ENCODE measurements at places on chromosomes 11 and 22.

- ATAC-seq, result no peak
These were observed 50.5 kb upstream of the LRRC55 start for GRCh38 chr11:57131080-57131790.

GRCh38 chr22:50447576-50448551 lies 27.0 kb downstream of the SBF1 start:
- no peak for ATAC-seq

- no peak for ATAC-seq
These were observed 12.2 kb downstream of the OR8D1 start for GRCh38 chr11:124301548-124301947.

GRCh38 chr22:28254396-28254795 lies 335.3 kb upstream of the PITPNB start:
- ATAC-seq, result no peak

DNA sequence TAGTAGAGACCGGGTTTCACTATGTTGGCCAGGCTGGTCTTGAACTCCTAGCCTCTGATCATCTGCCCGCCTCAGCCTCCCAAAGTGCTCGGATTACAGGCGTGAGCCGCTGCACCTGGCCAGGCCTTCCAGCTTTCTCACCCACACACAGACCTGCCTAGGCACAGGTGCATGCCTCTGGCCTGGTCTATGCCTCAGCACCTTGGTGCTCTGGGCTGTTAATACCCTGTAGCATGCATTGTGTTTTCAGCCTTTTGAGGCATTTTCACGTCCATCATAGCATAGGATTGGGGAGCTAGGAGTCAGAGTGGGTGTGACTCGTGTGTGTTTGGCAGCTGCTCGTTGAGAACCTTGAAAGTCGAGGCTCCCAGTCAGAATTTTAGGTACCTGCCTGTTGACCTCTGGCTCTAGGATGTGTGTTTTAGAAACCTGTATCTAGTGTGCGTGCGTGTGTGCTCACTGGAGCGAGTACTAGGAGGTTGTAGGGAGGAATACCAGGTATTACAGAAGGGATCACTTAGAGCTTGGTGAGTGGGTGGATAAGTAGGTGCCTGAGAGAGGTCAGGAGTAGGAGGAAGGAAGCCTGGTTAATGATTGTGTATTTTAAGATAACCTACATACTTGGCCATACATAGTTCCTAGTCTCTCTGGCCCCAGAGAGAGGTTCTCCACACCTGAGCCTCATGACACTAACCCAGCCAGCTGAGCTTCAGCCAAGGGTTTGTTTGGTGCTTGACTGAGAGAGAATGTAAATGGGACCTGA lies 20.0 kb downstream of the CRKL start:
- ATAC-seq, result no peak

GRCh38 chr11:32883421-32883820 lies 9.2 kb upstream of the QSER1 start:
- no peak for ATAC-seq

DNA sequence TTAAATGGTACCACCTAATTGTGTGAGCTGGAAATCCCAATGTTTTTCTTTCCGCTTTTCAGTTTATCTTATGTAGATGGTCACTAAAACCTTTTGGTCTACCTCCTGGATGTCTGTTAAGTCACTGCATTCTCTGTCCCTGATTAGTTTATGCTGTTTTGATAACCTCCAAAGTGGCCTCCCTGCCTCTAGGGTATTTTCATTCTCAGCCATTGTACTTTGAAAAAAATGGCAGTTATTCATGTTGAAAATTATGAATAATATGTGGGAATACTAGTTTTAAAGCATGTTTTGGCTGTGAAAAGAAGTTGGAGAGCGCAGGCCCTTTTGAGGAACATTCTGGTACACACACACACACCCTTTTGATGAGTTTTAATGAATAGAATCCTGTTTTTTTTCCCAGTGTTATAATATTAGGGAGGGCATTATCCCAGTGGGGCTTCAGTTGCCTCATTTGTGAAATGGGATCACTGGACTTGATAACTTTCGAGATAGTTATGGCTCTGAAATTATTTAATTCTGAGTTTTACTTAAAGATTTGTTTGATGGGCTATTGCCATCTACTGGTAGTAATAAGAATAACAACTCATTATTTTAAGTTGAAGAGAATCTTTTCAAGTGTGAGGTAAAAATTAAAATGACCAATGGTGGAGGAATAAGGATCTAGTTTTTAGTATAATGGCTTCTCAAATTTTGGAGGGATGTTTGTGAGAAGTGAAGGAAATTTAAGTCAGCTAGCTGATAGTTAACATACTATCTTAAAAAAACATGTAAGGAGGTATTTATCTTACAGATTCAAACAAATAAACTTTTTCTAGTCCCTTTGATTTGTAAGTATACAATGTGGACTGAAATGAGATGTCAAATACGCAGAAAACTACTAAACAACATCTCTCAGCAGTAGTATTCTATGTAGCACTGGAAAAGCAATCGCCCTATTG lies 3.9 kb downstream of the FDX1 start:
- ATAC-seq, result no peak

GRCh38 chr11:44955015-44955738 lies 4.5 kb upstream of the TP53I11 start:
- no peak for ATAC-seq

- ATAC-seq, result no peak
These were observed 22.6 kb downstream of the FADD start for GRCh38 chr11:70225681-70226177.

DNA sequence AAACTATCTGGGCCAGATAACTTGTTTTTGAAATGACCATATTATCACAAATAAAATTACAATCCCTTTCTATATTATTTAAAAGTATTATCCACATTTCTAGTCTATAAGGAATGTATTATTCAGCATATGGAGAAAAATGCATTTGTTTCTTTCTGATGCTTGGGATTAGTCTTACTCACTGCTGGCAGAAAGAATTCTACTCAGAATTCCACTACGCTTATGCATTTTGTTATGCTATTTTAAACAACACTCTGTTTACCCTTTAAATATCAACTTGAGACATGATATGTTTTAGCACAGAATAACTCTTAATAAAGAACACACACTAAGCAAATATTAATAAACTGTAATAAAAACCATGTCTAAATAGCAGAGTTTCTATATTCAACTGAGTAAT lies 77.6 kb upstream of the ANO3 start:
- ATAC-seq, result no peak

GRCh38 chr22:26986884-26987283 lies 329.5 kb downstream of the MIAT start:
- no peak for ATAC-seq

DNA sequence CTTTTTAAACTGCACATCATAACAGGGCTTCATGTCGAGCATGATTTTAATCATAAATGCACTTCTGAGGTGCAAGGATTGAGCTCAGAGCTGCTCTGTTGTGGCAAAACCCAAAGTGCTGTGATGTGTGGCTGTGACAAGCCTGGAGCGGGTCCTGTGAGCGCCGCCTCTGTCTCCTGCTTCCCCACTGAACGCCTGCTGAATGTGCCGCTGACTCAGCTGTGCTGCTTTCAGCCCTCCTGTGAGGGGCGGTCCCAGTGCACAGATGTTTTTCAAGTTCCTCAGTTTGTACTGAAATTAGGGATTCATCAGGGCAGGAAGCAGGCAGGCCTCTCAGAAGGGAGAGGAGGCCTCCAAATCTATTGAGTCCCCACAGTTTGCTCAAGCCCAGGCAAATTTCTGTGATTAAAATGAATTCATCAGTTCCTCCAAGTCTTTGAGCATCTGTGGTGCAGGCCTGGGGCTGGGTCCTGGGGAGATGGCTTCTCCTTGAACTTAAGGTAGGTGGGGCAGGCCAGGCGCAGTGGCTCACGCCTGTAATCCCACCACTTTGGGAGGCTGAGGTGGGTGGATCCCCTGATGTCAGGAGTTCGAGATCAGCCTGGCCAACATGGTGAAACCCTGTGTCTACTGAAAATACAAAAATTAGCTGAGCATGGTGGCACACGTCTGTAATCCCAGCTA lies 3.0 kb upstream of the GTSE1 start:
- no peak for ATAC-seq

DNA sequence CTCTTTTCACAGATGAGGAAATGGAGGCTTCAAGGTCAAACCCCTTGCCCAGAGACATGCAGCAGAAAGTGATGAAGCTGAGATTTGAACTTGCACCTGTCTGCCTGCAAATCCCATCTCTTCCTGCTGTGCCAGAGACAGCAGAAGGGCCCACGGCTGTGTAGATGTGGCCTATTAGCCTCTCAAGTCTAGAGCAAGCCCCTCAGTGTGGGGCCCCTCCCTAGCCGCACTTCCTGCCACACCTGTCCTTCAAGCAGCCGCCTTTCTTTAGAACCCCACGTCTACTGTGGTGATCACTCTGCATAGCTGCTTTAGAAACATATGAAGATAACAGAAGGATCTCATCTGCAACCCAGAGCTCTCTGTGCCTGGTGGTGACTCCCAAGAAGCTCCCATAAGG lies 41.2 kb upstream of the JAM3 start:
- ATAC-seq, result no peak

GRCh38 chr22:36466258-36466657 lies 15.2 kb downstream of the TXN2 start:
- no peak for ATAC-seq

- no peak for ATAC-seq
These were observed 46.5 kb downstream of the NEU3 start for GRCh38 chr11:75035256-75035655.

DNA sequence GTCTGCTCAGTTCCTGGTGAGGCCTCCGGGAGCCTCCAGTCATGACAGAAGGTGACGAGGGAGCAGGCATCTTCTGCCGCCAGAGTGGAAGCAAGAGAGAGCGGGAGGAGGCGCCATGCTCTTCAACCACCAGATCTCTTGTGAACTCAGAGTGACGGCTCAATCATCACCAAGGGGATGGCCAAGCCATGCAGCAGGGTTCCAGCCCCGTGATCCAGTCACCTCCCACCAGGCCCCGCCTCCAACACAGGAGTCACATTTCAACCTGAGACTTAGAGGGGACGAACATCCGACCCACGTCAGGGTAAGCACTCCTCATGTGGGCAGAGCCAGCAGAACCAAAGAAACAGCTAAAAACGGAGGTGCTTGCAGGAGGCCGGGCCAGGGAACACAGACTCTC lies 1470.5 kb downstream of the BRD1 start:
- ATAC-seq, result no peak

GRCh38 chr22:32958001-32958400 lies 100.2 kb downstream of the SYN3 start:
- ATAC-seq, result no peak

- no peak for ATAC-seq
These were observed 37.1 kb upstream of the OR8B8 start for GRCh38 chr11:124482362-124483147.

DNA sequence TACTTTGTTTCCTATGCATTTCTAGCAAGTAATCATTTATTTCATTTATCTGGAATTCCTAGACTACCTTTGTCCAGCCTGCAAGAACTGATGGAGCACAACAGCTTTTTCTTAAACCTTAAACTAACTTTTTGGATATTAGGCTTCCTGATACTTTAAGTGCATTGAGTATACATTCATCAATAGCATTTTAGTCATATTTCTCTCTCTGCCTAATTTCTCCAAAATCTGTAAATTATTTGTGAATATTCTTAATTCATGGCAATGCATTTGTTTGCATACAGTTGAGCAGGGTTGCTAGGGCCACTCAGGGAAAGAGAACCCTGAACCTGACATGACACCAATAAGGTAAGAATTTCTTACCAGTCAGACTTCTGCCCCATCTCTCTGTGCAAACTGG lies 29.1 kb upstream of the APLNR start:
- ATAC-seq, result no peak

- ATAC-seq, result no peak
These were observed 15.6 kb downstream of the SYNGR1 start for GRCh38 chr22:39365492-39365780.

DNA sequence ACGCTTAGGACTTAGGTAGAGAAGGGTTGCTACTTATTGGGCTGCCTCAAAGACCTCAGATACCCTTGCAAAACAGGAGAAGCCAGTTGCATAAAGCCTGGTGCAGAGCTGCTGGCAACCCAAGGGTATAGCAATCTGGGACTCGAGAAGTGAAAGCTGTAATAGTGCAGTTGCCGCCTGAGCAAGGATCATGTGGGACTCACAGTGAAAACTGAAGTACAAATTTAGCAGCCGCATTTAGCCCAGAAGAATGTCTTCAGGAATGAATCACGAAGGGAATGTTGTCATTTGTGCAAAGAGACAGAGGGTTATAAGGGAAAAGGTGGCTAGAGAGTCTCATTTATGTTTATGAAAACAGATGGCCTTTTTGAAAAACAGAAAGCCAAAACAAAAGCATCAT lies 267.2 kb downstream of the TENM4 start:
- ATAC-seq, result no peak

DNA sequence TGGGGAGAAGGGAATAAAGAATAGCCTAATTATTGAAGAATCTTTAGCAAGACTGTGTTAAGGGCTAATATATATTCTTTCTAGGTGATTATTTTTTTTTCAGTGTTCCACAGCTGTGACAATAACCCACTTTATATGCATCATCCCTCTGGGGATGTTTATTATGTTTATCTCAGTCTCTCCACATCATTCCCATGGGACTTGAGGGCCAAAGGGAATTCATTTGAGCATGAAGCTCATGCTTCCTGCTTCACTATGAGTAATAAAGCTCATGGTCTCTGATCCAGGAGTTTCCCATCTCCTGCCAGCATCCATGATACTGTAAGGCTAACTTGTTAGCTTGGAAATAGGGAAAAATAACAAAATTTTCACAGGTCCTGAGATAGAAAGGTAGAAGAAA lies 1888.4 kb downstream of the LRRC4C start:
- ATAC-seq, result no peak

GRCh38 chr11:122207505-122207904 lies 91.5 kb upstream of the BLID start:
- no peak for ATAC-seq

GRCh38 chr11:74208507-74208906 lies 37.4 kb downstream of the PPME1 start:
- ATAC-seq, result no peak

- no peak for ATAC-seq
These were observed 34.9 kb downstream of the FAM181B start for GRCh38 chr11:82698576-82699352.

DNA sequence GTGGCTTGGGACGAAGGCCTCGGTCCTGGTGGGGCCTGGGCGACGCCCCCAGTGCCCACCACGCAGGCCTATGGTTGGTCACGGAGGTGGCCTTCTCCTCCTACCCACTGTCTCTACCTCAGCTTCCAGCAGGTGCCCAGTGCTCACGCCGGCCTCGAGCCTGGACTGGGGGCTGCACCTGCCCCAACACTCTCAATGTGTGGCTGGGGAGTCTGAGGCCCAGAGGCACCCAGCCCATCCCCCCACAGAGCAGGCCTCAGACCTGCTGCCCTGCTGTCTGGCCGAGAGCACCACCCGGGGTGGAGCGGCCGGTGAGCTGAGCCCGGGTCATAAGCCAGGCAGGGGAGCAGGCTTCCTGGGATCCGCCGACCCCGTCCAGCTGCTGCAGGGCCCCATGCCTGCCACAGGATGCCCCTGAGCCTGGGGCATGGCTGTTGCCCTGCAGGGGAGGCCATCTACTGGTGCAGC lies 28.6 kb upstream of the MUC5AC start:
- no peak for ATAC-seq

- no peak for ATAC-seq
These were observed 62.6 kb upstream of the SLC6A5 start for GRCh38 chr11:20536784-20537183.

- ATAC-seq, result peak; percentile 3
These were observed 1.7 kb downstream of the RASGRP2 start for GRCh38 chr11:64742087-64742888.
